NCI-H1417 (cell line): ENCODE measurements at places on chromosomes 5 and 9.

- DNase-seq, result no peak
Observed at GRCh38 chr5:150118561-150119229, 32.3 kb upstream of the CSF1R start.

- no peak for DNase-seq
Observed at GRCh38 chr5:100667161-100667630, 132.0 kb downstream of the FAM174A start.

- peak; percentile 21 for DNase-seq
Observed at GRCh38 chr9:69496846-69497450, 171.9 kb downstream of the ENTREP1 start.

DNA sequence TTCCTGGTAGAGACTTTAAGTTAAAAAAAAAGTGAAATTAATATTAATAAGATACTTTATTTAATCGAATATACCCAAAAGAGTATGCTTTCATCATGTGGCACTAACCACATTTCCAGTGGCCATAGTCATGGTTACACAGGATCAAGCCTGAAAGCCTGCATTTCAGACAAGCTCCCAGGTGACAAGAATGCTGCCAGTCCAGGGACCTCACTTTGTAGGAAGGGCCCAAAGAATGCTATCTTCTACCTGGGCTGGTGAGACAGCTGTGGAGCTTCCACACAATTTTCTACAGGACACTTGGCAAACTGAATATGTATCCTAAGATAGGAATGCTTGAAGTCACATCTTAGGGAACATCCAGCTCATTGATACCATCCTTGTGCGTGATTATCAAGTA lies 203.8 kb downstream of the AUH start:
- no peak for DNase-seq

- no peak for DNase-seq
Observed at GRCh38 chr9:75071530-75072122, 16.3 kb downstream of the NMRK1 start.

GRCh38 chr9:111016016-111016415 lies 22.3 kb downstream of the LPAR1 start:
- DNase-seq, result no peak

- DNase-seq, result no peak
Observed at GRCh38 chr9:115289757-115290208, 171.8 kb upstream of the TNC start.

DNA sequence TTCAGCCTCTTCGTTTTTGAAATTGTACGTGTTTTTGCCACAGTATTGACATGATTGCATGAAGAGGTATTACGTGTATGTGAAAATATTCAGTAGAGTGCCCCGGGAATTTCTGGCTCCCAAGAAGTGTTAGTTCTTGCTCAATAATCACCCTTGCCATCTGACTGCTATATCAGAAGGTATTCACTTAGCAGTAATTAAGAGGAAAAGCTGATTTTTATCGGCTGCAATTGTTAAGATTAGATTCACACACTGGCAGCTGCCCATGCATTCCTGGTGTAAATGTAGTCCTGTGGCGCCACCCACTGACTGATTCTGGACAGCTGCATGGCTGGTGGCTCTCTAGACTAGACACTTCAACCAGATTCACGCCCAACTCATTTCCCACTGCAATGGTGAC lies 440.1 kb upstream of the ADAMTS16 start:
- peak; percentile 64 for DNase-seq

DNA sequence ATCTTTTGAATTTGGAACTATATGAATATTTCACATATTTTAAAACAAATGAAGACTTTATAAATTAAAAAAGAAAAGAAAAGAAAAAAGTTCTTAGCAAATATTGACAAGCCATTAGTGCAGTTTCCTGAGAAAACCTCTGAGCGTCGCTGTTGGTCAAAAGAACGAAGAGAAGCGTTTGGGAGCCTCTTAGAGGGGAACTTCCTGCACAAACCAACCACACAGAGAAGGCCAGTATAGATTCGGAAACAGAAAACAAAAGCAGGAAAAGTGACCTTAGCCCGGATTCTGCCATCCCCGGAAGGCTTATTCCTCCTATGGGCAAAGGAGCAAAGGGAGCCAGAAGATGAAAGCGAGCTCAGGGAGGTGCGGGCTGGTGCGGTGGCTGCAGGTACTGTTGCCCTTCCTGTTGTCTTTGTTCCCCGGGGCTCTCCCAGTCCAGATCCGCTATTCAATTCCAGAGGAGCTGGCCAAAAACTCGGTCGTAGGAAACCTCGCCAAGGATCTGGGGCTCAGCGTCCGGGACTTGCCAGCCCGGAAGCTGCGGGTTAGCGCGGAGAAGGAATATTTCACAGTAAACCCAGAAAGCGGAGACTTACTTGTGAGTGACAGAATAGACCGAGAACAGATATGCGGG lies at the start of gene PCDHGB2:
Gene PCDHGB2 (plus strand): TSS at position 205 of the 637 bp plus-strand sequence. CDS start 142 bp downstream, at position 347.
- no peak for DNase-seq

GRCh38 chr9:30075022-30075421 lies 2309.4 kb upstream of the ACO1 start:
- no peak for DNase-seq

DNA sequence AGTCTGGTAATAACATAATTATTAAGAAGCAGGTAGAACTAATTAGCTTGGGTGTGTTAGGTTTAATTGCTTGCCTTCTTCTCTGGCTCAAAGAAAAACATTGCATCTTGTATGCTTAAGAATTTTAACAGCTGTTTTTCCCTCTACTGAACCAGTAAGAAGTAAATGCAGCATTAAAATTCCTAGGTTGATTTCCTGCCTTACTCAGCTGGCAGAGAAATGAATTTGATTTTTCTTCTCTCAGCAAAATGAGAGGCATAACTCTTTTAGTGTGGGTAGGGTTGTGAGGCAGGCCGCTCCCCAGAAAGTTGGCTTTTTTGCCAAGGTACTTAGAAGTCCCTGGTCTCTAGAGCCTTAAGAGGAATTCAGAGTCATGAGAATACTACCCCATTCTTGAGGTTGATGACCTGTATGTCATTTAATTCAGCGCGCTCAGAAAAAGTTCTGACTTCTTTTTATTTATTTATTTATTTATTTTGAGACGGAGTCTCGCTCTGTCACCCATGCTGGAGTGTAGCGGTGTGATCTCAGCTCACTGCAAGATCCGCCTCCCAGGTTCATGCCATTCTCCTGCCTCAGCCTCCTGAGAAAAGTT lies 302.6 kb downstream of the ARHGEF28 start:
- DNase-seq, result no peak

DNA sequence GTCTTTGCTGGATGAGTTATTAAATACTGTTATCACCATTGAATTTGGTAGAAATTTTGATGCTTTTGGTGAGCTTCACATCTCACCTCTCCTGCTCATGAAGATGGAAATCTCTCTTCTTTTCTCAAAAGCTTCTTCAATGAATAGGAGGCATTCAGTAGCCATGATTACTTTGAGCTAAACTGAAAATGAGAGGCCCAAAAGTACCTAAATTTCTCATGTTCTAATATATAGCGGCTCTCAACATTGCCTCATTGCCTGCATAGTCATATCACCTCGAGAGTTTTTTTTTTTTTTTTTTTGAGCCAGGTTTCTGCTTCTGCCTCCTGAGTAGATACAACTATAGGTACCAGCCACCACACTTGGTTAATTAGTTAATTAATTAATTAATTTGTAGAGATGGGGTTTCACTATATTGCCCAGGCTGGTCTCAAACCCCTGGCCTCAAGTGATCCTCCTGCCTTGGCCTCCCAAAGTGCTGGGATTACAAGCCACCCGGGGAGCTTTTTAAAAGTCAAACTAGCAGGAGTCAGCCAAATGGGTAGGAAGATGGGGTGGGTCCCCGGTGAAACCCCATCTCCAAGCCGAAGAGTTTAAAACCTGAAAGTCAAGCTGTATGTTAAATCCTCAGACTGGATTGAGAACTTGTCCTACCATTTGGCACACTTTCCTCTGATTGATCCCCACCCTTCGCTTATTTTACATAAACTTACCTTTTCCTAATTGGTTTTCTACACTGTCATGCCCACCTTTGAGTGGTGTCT lies 169.0 kb downstream of the DOCK2 start:
- no peak for DNase-seq

DNA sequence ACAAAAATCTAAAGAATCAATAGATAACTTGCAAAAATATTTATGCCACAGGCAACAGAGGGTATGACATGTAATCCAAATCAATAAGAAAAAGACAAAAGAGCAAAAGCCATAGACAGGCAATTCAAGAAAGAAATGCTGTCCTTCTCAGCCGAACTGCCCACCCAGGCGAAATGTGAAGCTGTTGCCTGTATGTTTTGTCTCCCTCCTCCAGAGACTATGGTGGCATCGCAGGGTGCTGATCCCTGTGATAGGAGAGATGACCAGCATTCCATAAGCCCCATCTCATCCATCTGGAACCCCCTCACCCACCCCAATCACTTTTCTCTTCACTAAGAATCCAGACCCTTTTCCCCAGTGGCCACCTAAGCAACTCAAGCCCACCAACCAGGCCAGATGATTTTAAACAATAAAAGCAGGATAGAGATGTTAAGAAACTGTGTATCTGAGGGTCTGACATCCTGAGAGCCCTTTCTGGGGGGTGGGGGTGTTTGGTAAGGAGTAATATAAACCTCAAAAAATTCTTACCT lies 5.3 kb upstream of the ACSL6 start:
- no peak for DNase-seq

DNA sequence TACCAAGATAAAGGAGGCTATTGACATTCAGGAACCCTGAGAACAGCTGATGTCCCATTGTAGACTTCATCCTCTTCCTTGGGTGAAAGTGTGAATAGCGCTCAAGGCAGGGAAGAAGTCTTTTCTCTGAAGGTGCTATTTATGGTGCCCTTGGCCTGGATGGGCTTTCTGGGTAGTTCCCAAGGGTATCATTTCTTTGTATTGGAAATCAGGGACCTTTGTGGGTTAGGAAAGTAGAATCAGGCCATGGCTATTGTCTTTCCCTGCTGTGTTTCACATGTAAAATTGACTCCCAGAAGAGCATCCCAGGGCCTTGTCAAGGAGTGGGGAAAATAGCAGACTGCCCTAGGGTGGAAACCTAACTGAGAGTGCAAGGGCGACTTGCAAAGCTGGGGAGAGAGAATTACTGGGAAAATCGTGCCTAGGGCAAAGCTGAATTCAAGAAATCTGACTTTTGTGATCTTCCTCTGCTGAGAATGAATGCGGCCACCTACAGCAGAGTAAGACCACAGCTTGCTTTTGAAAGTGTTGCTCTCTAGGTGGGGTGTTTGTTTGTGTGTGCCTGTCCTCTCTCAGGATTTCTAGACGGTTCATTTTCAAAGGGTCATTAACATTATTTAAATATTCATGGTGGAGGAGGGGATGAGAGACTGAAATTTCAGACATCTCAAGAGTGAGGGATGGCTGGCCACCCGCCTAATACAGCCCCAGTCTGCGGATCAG lies 160.6 kb downstream of the C9orf152 start:
- DNase-seq, result peak; percentile 58

- peak; percentile 26 for DNase-seq
Observed at GRCh38 chr5:23042226-23042625, 189.1 kb upstream of the CDH12 start.

- DNase-seq, result no peak
Observed at GRCh38 chr9:73133921-73134407, 17.7 kb upstream of the ANXA1 start.

DNA sequence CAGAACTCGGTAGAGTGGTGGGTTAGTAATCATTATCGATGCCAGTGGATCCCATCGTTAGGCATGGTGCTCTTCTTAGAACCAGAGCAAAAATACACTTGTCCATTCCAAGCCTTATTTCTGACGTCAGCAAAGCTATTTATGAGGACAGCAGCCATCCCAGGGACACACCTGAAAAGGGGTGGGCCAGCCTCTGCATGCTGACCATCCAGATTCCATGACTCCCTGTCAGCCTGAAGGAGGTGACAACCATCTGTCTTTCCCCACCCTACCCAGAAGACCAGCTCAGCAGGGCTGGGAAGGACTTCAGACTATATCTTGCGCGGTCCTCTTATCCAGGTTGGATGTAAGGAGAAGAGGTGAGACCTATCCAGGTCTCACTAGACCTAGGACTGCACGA lies 5.7 kb upstream of the NIPAL4 start:
- DNase-seq, result no peak

DNA sequence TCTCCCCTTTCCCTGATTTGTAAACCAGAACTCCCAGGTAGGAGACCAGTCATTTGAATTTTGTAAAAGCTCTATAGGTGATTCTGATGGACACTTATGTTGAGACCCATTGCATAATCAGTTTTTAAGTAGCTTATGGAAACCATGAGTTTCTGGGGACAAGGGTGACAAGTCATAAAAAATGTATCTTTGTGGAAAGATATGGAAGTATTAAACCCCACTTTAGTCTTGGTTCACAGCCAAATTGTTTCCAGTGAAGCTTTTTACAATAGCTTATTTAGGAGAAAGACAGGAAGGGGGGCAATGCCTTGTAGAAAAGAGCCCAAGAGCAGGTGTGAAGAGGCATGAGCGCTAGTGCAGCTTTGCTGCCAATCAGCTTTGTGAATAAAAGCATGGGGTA lies 453 bp upstream of the CCL28 start:
- DNase-seq, result peak; percentile 62

GRCh38 chr5:174281855-174282254 lies 236.3 kb downstream of the NSG2 start:
- no peak for DNase-seq

DNA sequence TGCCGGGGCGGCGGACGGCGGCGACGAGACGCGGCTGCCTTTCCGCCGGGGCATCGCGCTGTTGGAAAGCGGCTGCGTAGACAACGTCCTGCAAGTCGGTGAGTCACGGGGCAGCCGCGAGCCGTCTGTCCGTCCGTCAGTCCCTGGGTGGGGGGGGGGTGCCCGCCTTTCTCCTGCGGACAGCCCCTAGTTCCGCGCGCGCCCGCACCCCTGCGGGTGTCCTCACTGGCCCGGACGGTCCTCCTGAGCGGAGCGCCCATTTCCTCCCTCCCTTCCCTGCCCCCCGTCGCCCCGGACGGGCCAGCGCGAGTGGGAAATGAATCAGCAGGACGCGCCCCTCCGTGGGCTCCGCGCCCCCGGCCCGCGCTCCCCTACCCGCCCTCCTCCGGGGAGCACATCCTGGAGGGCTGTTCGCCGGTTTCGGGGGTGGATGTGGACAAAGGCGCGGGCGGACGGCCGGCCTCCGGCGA lies 828 bp downstream of the ZSWIM6 start:
- peak; percentile 54 for DNase-seq

DNA sequence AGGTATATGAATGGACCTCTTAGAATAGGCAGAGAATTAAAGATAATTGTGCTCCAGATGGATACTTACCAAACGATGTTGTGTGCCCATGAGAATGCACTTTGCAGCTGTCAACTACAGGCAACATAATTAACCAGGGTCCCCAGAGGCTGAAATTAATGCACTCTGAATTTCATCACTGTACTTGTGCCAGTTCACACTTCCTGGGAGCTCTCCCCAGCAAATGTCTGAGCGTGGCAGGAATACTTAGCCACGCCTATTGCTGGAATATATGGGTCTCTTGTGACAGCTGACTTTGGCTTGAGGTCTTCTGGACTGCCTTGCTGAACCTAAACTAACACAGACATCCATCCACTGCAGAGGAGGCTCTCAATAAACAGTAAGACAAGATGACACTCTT lies 11.9 kb upstream of the C1QTNF2 start:
- peak; percentile 7 for DNase-seq

- DNase-seq, result no peak
Observed at GRCh38 chr5:173474881-173475287, 141.6 kb downstream of the BOD1 start.

- DNase-seq, result no peak
Observed at GRCh38 chr5:61941637-61942036, 364.4 kb upstream of the KIF2A start.
